Islet precursor cell (in vitro differentiated cells): ENCODE measurements at places on chromosomes 5 and 9.

- DNase-seq, result no peak
Measured at GRCh38 chr5:115429345-115429940, 115.1 kb downstream of the FEM1C start.

DNA sequence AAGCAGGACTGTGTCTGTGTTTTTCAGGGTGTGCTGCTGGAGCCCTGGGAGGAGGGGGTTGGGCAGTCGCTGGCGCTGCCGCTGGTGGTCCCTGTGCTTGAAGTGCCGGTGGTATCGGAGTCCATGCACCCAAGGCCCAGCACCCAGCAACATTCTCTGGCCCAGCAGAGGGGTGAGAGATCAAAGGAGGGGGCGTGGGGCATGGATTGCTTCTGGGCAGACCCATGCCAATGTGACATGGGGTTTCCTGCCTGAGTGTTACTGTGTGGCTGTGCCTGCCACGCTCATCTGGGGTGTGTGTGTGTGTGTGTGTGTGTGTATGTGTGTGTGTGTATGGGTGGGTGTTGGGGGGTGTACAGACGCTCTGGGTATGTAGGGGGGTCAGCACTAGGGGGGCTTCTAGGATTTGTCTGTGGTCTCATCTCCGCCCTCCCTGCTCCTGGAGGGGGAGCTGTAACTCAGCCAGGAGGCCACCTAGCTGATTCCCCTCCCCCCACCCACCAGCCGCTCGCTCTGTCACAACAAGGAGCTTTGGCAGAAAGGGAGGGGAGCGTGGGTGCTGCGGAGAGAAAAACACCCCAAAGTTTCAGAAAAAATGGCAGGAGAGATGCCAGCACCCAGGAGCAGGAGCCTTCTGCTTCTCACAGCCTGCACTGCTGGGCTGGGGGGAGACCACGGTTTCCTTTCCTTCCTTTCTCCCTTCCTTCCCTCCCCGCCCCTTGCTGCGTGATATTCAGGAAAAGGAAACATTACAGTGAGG lies 35.9 kb upstream of the HSPA9 start:
- peak; percentile 83 for DNase-seq

GRCh38 chr9:95773053-95773418 lies 102.5 kb upstream of the ERCC6L2 start:
- DNase-seq, result no peak

DNA sequence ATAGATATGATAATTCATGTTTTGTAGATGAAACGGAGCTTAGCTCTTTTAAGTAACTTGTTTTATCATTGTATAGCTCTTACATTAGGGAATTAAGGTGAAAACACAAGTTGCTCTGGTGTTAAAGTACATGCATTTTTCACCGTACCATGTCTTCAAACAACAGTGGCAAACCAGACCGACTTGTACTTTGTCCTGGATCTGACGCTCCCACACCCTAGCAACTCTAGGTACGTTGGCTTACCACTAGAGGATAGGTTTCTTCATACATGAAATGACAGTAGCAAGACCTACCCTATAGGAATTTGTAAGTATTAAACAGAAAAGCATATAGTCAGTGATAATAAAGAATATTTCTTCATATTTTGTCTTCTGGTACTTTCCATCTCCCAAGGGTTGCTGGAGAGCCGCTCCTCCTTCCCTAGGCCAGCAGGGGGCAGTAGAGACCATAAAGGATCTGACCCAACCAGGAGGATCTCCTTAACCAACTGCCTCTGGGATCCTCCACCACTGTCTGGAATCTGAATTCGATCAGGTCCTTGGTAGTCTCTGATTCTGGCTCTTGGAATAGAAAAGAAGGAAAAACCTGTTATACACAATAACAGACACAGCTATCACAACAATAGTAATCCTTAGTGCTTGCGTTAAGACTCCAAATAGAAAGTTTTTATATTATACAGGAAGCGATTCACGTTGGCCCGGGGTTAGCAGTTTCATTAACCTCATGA lies 136.7 kb downstream of the CAVIN4 start:
- peak; percentile 83 for DNase-seq

DNA sequence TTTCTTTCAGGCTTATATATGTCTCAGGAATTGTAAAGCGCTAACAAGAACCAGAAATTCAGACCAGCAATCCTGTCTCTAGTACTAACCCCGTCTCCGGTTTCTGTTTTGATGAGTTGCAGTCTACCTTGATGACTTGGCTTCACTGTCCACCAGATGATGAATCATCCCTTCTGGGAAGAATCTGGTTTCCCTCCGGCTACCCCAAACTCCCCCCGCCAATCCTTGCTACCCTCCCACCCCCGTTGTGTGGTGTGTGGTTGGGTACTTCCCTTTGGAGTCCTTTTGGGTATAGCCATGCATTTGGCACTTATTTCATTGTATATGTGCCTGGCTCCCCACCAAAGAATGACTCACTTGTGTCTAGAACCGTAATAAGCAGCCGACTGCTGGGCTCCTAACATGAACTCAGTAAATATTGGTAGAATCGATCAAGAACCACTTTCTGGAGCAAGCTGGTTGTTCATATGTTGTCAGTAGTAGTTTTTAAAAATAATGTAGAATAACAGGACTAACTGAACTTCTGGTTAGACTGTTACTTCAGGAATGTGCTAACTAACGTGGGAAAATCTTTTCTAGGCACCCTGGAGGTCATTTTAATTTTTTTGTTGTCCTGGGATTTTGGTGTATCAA lies 8.3 kb upstream of the TGFBI start:
- DNase-seq, result peak; percentile 97

DNA sequence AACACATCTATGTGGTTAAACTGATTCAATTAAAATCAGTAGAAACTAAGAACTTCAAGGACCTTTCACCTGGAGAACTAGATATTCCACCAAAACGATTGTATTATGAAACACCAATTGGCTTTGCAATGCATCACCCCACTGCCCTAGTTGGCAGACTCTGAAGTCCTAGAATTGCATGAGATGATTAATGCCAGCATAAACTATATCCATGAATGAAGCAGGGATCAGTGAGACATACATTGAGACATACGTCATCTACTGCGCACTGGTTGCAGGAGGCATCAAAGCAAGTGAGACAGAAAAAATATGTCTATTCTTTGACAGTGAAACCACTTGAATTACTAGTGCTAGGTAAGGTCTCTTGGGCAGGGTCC lies 9.7 kb upstream of the ZNF354A start:
- no peak for DNase-seq

DNA sequence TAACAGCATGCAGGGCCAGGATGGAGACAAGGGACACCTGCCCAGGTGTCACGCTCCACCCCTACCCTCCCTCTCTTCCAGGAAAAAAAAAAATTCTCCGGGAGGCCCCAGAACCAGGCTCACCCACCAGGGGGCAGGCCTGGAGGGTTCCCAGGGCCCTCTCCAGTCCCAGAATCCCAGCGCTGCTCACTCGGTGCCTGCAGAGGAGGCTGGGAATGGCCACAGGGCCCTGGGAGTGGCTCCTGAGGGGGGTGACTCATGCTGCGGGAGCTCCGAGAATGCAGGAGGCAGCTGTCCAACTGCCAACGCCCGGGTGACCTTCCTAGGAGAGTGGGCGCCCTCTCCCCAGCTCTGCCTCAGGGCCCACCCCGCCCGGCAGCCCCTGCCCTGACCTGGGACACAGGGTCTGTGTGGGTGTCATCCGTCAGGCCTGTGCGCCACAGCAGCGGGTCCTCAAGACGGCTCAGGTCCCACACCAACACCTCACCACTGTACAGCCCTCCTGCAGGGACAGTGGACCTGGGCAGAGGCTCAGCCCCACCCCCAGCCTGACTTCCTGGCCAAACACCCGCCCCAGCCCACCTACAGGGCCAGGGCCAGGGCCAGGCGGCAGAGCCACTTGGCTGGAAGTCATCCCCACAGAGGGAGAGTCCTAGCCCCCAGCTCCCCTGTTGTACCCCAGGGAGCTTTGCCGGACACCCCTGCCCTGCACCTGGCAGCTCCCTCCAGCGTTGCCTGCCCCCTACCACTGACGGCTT lies 21.2 kb downstream of the DYNC2I2 start:
- peak; percentile 100 for DNase-seq

GRCh38 chr5:111377306-111377705 lies 135.0 kb downstream of the STARD4 start:
- no peak for DNase-seq
